Ammon's horn (tissue), 1 donor: ENCODE measurements at places on chromosomes 1 and 21.

- DNase-seq, result peak; percentile 20
Measured at GRCh38 chr1:34266127-34266951, 89.6 kb downstream of the C1orf94 start.

DNA sequence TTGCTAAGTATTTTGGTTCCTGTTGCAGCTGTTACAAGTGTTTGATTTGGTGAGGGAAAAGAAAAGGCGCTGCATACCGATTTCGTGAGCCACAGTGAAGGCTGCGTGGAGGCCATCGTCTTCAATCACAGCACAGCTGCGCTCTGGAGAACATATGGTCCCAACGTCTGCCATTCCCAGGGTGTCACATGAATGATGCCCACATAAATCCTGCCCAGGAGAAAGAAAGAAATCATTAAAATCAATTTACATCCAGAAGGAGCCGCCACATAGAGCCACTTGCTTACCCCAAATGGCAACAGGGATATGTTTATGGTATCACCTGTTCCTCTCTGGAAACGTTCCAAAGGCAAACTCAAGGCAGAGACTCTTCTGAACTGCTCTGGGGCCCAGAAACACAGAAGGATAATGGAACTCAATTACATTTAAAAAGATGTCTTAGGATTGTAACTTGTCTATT is 12.2 kb downstream of the ADAMTS5 start:
- DNase-seq, result peak; percentile 29

GRCh38 chr1:112532064-112532463 is 23.3 kb downstream of the WNT2B start:
- no peak for DNase-seq

DNA sequence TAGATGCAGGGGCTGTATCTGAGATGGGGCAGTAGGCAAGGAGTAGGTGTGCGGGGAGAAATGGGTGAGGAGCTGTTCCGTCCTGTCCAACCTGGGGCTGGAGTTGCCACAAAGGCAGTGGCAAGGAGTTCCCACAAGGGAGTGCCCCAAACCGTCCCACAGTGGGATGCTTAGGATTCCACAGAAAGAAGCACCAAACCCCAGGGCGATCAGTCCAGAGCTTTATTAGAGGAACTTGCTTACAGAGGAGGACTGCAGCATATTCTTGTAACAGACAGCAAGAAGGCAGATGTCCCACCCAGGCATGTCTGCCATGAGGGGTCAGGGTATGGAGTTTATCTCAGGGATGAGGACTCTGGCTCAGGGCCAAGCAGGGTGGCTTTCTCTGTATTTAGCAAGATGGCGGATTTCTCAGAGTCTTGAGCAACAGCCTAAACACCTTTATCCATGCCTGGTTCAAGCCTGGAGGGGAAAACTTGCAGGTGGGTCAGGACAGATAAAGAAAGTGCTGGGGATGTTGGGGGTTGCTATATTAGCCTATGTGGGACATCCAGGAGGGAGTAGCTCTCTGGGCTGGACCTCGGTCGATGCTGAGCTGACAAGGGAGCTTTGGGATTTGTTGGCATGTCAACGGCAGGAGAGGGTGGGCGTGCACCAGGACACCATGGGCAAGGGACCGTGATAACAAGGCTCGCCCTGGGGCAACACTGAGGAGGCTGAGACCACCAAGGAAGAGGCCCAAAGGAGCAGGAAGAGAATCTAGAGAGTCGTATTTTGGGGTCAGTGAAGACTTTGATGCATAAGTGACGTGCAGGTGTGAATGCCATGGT is 32.8 kb downstream of the OBSCN start:
- DNase-seq, result no peak

GRCh38 chr1:117167402-117167801 is 43.3 kb downstream of the VTCN1 start:
- DNase-seq, result no peak

GRCh38 chr1:186104459-186104858 is 270.6 kb downstream of the TPR start:
- DNase-seq, result no peak

GRCh38 chr1:225532240-225532944 is 104.6 kb upstream of the LBR start:
- no peak for DNase-seq

GRCh38 chr21:34996304-34997101 is 52.6 kb downstream of the RUNX1 start:
- no peak for DNase-seq

DNA sequence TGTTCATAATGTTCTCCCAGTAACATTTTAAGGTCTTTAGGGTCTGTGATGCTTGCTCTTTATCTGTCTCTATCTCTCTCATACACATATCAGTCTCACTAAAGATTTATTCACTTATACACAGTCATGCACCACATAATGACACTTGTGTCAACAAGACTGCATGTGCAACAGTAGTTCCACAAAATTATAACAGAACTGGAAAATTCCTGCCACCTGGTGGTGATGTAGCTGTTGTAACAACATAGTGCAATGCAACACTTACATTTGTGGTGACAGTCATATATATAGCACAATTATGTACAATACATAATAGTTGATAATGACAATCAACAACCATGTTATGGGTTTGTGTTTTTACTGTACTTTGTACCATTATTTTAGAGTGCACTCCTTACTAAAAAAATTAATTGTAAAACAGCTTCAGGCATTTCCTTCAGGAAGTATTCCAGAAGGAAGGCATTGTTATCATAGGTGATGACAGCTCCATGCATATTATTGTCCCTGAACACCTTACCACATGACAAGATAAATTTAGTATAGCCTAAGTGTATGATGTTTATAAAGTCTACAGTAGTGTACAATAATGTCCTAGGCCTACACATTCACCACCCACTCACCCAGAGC is 8.1 kb downstream of the TDRD5 start:
- DNase-seq, result peak; percentile 23

DNA sequence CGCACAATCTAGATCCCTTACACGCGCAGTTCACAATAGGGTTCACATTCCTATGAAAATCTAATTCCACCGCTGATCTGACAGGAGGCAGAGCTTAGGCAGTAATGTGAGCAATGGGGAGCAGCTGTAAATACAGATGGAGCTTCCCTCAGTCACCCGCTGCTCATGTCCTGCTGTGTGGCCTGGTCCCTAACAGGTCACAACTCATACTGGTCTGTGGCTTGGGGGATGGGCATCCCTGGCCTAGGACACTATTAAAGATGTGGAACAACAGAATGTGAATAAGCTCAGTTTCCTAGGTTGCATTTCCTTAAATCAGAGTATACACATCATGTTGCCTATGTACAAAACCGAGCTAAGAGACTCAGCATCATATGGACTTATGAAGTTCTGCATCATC is 16.2 kb downstream of the IFI44 start:
- DNase-seq, result no peak
